ENCODE measurements at places on chromosomes 4 and X.

- no peak for DNase-seq
Measured at GRCh38 chr4:171668403-171668802, 144.8 kb upstream of the GALNTL6 start.

DNA sequence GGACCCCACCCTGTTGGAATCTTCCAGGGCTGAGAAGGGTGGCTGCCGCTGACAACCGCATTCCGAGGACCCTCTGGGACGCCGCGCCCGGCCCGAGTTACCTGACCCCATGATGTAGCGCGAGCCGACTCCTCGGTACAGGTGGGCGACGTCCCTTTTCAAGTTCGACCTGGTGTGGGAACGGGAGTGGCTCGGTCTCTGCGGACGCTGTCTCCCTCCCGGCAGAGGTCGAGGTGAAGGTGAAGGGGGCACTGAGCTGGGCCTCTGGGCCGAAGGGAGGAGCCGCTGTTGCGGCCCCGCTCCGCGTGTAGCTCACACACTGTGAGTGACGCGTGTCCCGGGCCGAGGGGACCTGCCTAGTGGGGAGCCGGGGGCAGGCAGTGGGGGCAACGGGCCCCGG, 4.5 kb downstream of the GTPBP6 start:
- DNase-seq, result no peak

GRCh38 chrX:115427861-115428410, 133.0 kb upstream of the PLS3 start:
- no peak for DNase-seq

DNA sequence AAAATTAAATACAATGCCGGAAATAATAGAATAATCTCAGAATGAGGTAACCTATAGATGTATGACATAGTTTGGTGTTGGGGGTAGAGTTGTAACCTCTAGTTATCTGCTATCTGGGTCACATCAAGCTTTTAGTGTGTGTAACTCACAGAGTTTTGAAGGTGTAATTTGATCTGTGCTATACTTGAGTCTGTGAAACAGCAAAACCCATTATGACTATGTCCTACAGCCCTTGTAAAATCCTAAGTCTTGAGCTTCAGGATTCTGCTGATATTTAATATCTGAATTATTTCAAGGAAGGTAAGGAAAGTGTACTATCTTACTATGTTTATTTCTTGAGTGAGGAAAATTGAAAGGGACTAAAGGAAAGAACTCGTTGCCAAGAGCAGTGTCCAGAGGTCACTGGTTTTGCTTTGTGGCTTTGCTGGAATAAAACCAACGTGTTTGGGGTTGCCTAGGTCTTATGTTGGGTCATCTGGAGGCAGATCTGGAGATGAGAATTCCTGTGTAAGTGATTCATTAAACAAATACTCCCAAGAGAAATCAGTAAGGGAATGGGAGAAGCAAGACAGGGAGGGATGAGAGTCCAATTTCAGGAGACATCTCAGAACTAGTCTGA, 107.8 kb upstream of the CBLL2 start:
- DNase-seq, result no peak
